Occipital lobe (tissue), 3 donors: ENCODE measurements at places on chromosomes 5 and 9.

GRCh38 chr9:125852386-125852785 lies 105.2 kb downstream of the PBX3 start:
- DNase-seq = no peak

GRCh38 chr5:125607018-125607417 lies 816.2 kb upstream of the GRAMD2B start:
- no peak for DNase-seq

GRCh38 chr5:21254161-21254560 lies 1266.2 kb upstream of the CDH18 start:
- DNase-seq = no peak

- peak; percentile 18 for DNase-seq
Measured at GRCh38 chr5:1793966-1794900, 5.4 kb downstream of the MRPL36 start.

DNA sequence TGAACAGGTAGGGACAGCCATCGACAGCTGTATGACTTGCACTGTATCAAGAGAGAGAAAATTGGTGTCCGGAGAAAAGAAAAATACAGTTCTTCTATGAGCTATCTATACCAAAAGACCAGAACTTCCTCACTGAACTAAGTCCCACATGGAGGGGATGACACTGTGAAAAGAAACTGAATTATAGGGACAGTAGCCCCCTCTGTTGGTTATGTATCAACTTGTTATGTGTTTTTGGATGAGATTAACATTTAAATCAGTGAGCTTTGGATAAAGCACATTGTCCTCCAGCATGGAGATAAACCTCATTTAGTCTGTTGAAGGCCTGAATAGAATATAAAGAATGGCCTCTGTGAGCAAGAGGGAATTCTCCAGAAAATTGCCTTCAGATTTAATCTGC lies 176.6 kb upstream of the SH3GL2 start:
- DNase-seq = no peak

GRCh38 chr5:37770786-37771185 lies 69.1 kb downstream of the GDNF start:
- DNase-seq = no peak

DNA sequence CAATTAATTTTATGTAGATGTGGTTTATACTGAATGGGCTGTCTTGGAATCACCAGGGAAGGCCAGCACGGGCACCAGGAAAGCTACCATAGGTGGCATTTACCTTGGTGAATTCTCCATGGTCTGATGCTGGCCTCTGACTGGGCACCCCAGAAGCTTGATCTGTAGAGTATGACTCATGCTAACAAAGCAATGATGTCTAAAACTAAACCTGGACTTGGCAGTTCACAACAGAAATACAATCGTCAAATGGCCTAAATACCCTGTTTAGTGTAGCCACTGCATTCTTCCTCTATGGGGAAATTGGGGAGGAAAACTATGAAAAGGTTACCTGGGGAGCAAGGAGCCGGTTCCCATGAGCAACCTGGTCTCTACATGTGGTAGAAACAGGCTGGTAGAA lies 98.0 kb downstream of the ATPSCKMT start:
- no peak for DNase-seq

- no peak for DNase-seq
Measured at GRCh38 chr9:89036383-89036782, 45.1 kb downstream of the S1PR3 start.

DNA sequence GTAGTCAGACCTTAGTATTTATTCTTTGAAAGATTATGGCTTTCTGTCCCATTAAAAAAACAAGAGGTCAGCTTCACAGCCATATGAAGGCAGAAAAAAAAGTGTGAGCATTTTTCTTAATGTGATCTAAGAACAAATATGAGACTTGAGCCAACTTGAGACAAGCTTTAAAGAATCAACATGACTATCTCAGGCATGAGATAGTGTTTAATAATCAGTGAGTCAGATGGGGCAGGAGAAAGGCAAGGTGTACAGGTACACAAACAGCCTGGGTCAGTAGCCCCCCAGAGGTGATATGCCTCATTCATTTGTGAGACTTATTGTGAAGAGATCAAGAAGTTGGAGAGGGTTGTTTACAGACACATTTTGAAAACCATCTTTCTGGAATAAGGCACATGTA lies 83.6 kb downstream of the GDNF start:
- DNase-seq = no peak

DNA sequence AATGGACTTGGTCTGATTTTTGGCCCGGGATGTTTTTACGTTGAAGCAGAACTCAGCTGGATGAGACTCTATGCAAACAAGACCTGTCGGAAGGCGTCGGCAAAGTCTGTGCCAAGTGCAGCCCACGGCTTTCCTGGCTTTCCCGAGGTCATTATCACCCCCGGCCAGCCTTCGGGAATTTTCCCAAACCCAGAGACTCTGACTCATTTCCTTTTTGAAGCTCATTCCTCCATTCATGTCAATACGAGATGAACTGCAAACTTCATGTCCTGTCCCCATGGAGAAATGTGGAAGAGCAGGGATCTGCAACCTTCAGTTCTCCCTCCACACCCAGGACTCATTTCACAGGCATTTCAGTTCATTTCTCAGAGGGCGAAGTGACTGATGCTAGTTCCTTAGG lies 95.3 kb downstream of the IRX2 start:
- no peak for DNase-seq
